ENCODE measurements at places on chromosomes 6 and 20. TPM values are rescaled to one million over a fixed set of nuclear protein-coding genes. Genes with fewer than 3 reads are reported as not detected.

Gene NANP
- total RNA-seq, result 6.0 TPM

Gene HCRTR2
- total RNA-seq, result not detected

Gene CASS4
- not detected for total RNA-seq

Gene SOX12
- total RNA-seq, result 30.8 TPM

Gene SRXN1
- 14.3 TPM for total RNA-seq

Gene FAM8A1
- total RNA-seq, result 32.2 TPM

Gene GPR31
- not detected for total RNA-seq

Gene HLA-DMB
- total RNA-seq, result not detected

Gene CDH26
- 0.46 TPM for total RNA-seq

Gene NAPB
- 10.5 TPM for total RNA-seq

Gene OPRM1
- not detected for total RNA-seq

Gene AVP
- total RNA-seq, result not detected

Gene GABRR1
- total RNA-seq, result not detected

Gene POPDC3
- total RNA-seq, result 2.1 TPM

Gene FOXQ1
- not detected for total RNA-seq

Gene FITM2
- total RNA-seq, result 10.0 TPM

Data from osteocyte (in vitro differentiated cells).